SK-N-DZ (cell line): ENCODE measurements at places on chromosomes 4 and X.
A peak's percentile ranks its signal among the peaks of the same experiment; 100 is the strongest.

DNA sequence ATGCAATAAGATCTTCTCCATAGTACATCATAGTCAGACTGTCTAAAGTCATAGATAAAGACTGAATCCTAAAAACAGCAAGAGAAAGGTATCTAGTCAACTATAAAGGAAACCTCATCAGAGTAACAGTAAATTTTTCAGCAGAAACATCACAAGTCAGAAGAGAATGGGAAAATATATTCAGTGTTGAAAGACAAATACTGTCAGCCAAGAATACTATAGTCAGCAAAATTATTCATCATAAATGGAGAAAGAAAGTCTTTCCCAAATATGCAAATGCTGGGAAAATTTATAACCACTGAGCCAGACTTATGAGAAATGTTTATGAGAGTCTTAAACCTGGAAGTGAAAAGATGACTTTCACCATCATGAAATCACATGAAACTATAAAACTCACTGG, 136.7 kb downstream of the KDR start:
- DNase-seq = no peak

GRCh38 chr4:108224611-108225053, 55.9 kb upstream of the LEF1 start:
- peak; percentile 92 for DNase-seq

GRCh38 chrX:10395179-10395578, 225.2 kb downstream of the MID1 start:
- DNase-seq = no peak

DNA sequence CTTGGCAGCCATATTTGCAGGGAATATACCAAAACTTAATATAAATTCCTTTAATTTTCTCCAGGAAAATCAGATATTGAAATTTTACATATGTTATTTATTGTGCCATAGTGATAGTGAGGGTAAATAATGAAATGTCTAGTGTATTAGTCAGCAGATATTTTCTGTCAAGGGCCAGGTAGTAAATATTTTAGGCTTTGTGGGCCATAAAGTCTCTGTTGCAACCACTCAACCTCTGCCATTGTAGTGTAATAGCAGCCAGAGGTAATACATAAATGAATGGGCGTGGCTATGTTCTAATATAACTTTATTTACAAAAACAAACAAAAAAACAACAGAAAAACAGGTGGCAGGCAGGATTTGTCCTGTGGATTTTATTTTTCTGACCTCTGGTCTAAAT, 33.5 kb downstream of the MSL3 start:
- no peak for DNase-seq

DNA sequence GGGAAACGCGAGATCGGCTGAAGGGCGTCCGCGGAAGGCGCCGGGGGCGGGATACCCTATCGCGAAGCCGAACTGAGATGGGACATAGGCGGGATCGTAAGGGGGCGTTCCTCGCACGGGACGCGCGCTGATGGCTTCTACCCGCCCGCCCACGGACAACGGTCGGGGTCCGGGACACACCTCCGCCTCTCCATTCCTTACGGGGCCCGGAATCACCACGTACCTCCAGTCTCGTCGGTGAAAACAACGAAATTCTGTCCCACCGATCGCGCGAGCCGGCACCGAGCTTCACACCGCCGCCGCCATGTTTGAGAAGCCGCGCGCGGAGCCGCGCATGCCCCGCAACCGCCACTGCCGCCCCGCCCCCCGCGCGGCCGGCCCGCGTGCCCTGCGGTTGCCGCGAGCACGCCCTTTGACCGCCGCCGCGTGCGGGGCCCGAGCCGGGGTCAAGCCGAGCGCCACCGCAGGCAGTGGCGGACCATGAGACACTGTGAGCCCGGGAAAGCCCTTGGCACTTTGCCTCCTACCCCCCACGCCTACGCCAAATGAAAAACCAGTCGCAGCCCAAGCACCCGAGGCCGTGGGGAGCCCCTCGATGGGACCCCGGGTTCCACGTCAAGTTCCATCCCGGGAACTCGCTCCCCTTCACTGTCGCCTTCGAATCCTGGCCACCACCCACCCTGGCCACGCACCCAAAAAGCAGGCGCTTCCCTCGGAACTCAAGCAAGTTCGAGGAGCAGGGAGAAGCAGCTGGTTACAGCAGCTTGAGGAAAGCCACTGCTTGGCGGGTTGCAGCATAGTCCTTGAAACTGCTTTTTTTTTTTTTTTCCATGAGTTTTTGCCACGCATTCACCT, at the start of gene SCML2:
SCML2 (minus strand) TSS at position 320 of the 855 bp plus-strand sequence. CDS start 20,617 bp downstream, outside the sequence.
- peak; percentile 35 for DNase-seq

GRCh38 chr4:103754844-103755243, 35.1 kb upstream of the TACR3 start:
- no peak for DNase-seq

DNA sequence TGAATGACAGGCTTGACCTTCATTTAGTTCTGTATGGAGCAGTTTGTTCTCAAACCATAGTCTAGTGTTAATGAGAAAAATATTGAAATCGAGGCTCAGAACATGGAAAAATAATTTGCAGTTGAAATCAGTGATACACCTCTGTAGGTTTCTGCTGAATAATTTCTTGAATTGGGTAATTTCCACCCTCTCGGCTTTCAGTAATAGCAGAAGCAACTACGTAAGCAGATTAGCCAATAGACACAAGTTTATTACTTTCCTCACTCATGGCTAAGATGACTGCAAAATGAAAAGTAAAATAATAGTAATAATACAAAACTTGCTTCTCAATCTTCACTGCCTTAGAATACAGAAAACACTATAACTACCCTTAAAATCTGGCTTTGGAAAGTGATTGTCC, 46.0 kb downstream of the USP38 start:
- DNase-seq = no peak

GRCh38 chrX:46576458-46576857, 2.9 kb downstream of the CHST7 start:
- DNase-seq = no peak

GRCh38 chrX:44223150-44223549, 120.3 kb downstream of the EFHC2 start:
- DNase-seq = no peak

GRCh38 chrX:151416579-151416978, 19.6 kb downstream of the VMA21 start:
- DNase-seq = no peak

- DNase-seq = no peak
Observed at GRCh38 chr4:121195649-121196048, 31.5 kb upstream of the TNIP3 start.

GRCh38 chr4:5209862-5210261, 158.6 kb downstream of the STK32B start:
- no peak for DNase-seq

DNA sequence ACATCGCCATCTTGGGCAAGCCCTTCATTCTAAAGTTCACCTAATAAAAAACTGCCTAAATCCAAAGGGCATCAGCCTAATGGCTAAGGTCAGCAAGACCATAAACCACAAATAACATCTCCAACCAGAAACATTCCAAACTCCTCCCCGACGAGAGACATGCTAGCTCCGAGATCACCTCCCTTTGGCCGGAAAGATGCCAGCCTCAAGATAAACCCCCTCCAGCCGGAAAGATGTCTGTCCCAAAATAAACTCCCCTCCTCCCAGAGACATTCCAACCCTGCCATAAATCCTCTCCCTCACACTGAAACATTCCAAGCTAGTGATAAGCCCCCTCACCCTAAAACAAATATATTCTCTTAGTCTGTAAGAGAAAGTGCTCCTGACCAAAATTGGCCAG, 13.3 kb upstream of the DYNLT3 start:
- no peak for DNase-seq

GRCh38 chr4:1767061-1767769, 25.9 kb upstream of the FGFR3 start:
- no peak for DNase-seq

GRCh38 chr4:40782876-40783275, 33.1 kb downstream of the NSUN7 start:
- DNase-seq = no peak

- no peak for DNase-seq
Observed at GRCh38 chr4:103052779-103053178, 23.8 kb downstream of the SLC9B2 start.

DNA sequence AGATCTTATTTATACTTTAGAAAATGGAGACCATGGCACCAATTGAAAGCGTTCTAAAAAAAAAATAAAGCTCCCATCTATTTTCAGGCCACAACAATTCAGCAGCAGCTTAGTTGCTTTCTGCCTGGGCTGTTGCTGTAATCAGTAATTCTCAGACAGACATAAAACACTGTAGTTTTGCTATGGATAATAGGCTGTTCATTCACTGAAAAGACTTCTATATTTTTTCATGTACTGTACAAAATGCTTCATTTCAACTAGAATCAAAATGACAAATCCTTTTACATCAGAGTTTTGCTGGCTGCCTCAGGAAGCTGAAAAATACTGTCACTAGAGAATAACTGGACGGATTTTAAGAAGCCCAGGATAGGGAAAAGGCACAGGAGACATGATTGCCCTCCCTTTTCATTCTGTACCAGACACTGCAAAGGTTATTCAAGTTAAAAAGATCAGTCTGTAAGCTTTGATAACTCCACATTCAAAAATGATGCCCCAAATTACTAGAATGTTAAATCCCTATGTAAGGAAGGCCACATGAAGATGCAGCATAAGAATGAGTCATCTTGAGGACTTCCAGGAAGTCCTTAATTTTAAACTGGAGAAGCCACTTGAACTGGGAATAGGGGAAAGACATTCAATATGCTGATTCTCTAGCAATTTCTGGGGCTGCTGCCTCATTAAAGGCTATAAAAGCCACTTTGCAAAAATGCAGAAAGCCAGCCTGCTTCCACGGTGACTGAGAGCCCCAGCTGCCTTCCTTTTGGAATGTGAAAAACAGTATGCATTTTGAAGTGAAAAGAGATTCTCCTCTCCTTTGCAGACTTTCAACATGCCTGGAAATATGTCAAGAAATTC, 403.2 kb upstream of the RASGEF1B start:
- no peak for DNase-seq

DNA sequence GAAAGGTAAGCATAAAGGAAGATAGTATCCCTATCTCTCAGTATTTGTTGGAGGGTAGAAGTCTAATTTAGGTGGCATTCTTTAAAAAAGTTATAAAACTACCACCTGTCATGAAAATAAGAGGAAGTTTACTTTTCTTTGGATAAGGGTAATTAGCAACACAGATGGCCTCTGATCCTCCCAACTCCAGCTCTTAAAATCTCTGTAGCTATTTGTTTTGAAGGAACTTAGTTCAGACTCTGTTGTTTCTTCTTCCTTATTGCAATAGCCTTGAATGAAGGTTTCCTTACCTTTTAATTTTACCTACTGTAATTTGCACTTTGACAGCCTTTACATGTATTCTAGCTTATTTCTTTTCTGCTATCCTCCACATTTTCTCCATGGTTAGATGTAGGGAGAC, 1261.3 kb downstream of the RAPGEF2 start:
- DNase-seq = no peak

DNA sequence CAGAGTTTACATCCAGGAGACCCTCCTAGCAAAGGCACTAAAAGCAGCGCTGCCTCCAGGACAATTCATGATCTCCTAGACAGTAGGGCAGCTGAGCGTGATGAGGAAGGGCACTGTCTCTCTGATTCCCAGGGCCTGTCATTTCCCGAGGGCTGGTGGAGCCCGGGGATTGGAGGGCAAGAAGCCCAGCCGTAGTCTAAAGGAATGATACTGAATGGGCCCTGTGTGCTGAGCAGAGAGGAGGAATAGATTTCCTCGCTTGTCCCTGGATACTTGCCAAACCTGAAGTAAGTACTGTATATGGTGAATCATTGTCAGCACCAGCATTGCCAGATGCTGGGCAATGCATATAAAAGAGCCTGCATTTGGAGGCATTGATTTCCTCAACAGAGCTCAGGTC, 88.0 kb upstream of the SLITRK2 start:
- DNase-seq = no peak
